Smooth muscle cell of trachea (primary cell): ENCODE measurements at places on chromosomes 2 and 18. TPM values are rescaled to one million over a fixed set of nuclear protein-coding genes. Genes with fewer than 3 reads are reported as not detected.

TMEM198 gene
- 0.73 and 2.3 TPM in 2 replicates for total RNA-seq

TMEM247 gene
- not detected in 2 replicates for total RNA-seq

RFX8 gene
- 9.1 and 36.7 TPM in 2 replicates for total RNA-seq

DAPL1 gene
- total RNA-seq: not detected in 2 replicates

SLC14A1 gene
- 62.7 and 81.0 TPM in 2 replicates for total RNA-seq

SEMA4F gene
- total RNA-seq: 10.2 and 18.4 TPM in 2 replicates

PLCD4 gene
- 9.1 and 11.8 TPM in 2 replicates for total RNA-seq

SUPT7L gene
- total RNA-seq: 14.9 and 22.8 TPM in 2 replicates

ALLC gene
- not detected in 2 replicates for total RNA-seq

SP140 gene
- total RNA-seq: 0.33 and 0.87 TPM in 2 replicates

ZNF804A gene
- 1.9 and 2.3 TPM in 2 replicates for total RNA-seq

TOGARAM2 gene
- 0.17 and 0.29 TPM in 2 replicates for total RNA-seq

RNF149 gene
- total RNA-seq: 51.3 and 52.9 TPM in 2 replicates

TUBB8B gene
- not detected in 2 replicates for total RNA-seq

GKN2 gene
- total RNA-seq: not detected in 2 replicates
